H54 (cell line): ENCODE measurements at places on chromosomes 11 and 22.
A peak's percentile ranks its signal among the peaks of the same experiment; 100 is the strongest.

DNA sequence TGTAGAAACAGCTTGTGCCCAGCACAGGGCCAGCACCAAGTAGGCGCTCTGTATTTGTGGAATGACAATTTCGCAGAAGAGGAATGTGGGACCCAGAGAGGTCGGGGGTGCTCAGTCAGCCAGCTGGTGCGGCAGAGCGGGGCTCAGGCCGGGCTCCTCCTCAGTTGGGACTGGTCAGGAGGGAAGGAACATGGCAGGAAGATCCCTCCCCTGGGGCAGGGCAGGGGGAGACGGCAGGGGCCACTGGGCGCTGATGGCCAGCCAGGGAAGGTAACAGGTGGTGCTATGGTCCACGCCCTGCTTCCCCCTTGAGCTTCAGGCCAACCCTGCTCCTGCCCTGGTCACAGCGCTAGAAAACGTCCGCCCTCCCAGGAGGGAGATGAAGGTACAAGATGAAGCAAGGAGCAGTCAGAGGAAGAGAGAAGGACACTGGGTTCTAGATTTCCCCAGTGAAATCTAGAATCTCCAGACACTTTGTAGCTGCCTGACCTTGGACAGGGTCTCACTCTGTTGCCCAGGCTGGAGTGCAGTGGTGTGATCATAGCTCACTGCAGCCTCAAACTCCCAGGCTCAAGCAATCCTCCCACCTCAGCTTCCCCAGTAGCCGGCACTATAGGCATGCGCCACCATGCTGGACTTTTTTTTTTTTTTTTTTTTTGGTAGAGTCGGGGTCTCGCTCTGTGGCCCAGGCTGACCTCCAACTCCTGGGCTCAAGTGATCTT is 13.5 kb upstream of the SPI1 start:
- DNase-seq, result no peak

- DNase-seq, result no peak
Measured at GRCh38 chr11:1447845-1448825, 38.4 kb downstream of the MOB2 start.

GRCh38 chr11:34910817-34911216 is 5.4 kb downstream of the APIP start:
- DNase-seq, result no peak

- no peak for DNase-seq
Measured at GRCh38 chr22:27705408-27706080, 96.0 kb downstream of the MN1 start.

DNA sequence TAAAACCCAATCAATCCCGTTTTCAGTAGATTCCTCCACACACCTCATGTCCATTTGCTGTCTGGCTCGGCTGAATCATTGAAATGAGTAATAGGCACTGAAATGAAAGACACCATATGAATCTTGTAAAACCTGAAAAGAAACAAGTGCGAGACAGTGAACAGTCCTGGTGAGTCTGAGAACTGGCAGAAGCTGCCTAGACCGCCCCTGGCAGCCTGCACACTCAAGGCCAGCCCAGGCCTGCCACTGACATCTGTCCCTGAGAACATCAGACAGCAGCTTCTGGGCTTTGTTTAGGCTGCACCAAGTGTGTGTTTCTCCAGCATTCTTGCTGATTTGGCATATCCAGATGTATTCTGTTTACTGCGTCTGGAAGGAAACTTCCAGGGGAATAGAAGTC is 44.8 kb downstream of the ENDOD1 start:
- no peak for DNase-seq

GRCh38 chr22:21698430-21699329 is 32.9 kb downstream of the PPIL2 start:
- no peak for DNase-seq

- no peak for DNase-seq
Measured at GRCh38 chr11:23903044-23903704, 593.7 kb upstream of the LUZP2 start.

- no peak for DNase-seq
Measured at GRCh38 chr11:114308689-114309089, 12.5 kb downstream of the NNMT start.

- DNase-seq, result no peak
Measured at GRCh38 chr11:108901359-108901758, 236.5 kb downstream of the DDX10 start.

GRCh38 chr22:38745676-38746460 is 9.9 kb downstream of the SUN2 start:
- DNase-seq, result no peak

DNA sequence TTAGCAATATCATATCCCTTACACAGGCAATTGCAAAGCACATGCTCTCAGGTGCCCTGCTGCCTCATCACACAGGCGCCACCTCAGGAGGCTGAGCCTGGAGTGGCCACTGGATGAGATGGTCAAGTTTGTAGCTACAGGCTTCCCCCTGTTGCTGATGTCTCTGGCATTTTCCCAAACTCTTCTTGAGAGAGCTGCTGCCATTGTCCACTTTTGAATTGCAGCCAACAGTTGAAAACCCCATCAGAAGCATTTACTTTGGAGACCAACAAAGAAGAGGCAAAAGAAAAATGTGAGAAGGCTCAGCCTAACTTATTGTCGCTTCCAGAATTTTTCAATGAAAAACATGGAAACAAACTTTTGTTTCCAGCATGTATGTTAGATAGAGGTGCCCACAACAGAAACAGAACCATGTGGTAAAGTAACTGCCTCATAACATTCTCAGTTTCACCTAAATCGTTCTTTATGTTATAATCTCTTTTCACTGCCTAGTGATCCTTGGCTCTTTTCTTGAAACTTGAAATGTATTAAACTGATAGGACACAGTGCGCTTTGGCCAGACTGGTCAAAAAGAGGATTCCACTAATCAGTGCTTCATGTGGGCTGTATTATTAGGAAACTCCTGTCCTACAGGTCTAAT is 47.6 kb upstream of the OR8B8 start:
- no peak for DNase-seq

GRCh38 chr11:131773626-131774025 is 403.2 kb downstream of the NTM start:
- no peak for DNase-seq

- DNase-seq, result no peak
Measured at GRCh38 chr11:89436071-89436470, 55.1 kb downstream of the NOX4 start.

DNA sequence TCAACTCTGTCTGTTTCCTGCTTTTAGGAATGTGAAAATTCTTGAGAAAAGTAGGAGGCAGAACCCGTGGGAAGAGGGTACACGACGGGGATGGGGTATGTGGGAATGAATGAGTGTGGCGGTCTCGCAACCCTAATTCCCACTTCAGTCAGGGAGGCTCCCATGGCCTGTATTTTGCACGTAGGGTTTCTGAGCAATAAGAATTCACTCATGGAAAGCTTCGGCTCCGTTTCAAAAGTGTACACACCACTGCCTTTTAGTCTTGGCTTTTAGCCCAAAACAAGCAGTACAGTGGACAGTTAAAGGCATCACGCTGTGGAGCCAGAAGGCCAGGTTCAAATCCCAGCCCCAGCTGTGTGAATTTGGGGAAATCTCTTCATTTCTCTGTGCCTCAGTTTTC is 116.7 kb downstream of the MN1 start:
- no peak for DNase-seq

GRCh38 chr11:111933872-111934271 is 3.3 kb upstream of the DIXDC1 start:
- no peak for DNase-seq

GRCh38 chr11:33234397-33235190 is 22.6 kb upstream of the HIPK3 start:
- DNase-seq, result no peak

DNA sequence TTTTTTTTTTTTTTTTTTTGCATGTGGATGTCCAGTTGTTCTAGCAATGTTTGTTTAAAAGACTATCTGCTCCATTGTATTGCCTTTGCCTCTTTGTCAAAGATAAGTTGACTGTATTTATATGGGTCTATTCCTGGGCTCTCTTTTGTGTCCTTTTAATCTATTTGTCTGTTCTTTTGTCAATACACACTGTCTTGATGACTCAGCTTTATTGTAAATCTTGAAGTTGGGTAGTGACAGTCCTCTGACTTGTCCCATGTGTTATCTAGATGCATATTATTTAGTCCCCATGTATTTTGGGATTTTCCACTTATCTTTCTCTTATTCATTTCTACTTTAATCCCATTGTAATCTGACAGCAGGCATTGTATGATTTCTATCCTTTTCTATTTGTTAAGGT is 3.3 kb downstream of the CCDC81 start:
- DNase-seq, result no peak

GRCh38 chr11:77876045-77876444 is 55.1 kb downstream of the AAMDC start:
- DNase-seq, result no peak

DNA sequence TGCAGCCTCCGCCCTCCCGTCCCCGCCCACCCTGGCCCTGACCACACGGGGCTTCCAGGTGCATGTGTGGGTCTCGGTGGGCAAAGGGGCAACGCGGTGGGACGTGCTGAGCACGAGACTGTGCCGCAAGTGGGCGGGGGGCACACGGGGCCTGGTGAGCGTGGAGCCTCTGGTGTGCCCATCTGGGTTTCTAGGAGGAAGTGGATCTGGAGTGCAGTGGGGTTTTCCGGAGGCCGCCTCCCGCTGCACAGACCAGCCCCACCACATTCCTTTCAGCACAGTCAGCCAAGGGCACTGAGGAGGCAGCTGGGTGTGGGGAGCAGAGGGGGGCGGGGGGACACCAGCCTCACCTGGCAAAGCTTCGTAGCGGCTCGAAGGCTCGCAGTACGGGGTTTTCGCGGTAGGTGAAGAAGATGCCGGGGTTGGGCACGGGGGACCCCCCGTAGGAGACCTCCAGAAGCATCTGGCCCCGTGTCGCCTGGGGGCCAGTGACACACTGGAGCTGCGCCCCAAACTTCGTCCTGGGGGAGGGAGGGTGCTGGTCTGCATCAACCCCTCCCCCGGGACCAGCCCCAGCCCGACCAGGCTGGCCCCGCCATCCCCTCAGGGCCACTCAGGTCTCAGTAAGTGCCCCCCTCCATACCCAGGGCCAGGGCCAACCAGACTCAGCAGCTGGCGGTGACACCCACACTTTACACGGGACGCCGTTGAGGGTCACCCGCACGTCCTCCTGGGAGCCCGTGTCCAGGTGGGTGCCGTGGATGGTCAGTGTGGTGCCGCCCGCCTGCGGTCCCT is 12.4 kb upstream of the MAPK11 start:
- peak; percentile 96 for DNase-seq
